CD8-positive, alpha-beta memory T cell (primary cell): ENCODE measurements at places on chromosomes 2 and 18.

DNA sequence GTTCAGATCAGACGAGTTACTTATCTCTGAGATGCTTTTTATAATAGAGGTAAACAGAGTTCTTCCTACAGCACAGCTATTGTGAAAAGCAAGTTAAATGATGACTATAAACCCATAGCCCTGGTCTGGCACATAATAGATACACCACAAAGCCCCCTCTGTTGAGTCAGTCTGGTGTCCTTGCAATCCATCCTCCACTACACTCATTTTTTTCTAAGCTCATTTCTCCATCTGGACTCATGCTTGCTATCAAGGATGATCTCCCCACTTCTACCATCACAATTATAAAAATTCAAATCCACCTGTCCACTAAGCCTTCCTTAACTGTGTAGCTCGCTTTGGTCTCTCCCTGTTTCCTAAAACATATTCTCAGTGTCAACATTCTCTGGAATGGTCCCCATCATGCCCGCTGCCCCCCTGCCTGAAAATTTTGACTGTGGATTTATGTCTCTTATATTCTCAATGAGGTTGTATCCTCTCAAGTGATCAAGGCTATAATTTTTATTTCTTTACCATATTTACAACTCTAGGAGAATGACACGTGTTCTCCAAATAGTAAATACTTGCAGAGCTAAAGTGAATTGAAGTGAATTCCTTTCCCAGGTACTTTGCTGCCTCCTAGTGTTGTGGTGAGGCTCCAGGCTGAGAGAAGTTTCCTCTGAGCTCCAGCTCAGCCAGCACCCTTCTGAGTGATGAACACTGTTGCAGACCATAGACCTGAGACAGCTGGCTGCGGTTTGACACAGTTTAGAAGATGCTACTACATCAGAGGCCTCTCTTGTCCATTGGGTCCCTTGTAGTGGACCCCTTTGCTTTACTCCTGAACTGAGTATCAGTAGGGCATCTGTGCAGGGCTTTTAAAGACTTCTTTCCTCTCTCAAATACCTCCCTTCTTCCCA, 108.7 kb downstream of the DPP10 start:
- no peak for DNase-seq

DNA sequence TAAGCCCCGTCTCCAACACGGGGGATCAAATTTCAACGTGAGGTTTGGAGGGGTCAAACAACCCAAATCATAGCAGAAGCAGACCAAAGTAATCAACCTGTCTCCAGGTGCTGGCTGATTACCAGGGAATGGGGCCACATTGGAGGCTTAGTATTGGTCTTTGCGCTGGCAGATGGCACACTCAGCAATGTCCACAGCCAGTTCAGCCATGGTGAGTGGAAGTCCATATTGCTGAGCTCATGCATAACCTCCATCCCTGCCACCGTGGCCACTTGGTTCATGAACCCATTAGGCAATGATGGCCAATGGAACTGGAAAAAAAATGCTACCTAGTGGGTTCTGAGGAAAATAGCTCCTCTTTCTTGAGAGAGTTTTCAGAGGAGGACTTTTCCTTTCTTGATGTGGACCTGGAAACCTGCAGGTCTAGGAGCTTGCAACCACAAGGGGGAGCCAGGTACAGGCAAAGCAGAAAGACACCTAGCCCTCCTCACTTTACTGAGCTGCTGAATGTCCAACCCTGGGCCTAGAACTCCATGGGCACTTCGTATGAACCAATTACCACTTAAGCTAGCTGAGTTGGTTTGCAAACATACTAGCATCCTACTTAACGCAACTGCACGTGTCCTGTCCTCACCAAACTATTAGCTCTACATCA, 128.0 kb upstream of the GYPC start:
- peak; percentile 57 for DNase-seq

DNA sequence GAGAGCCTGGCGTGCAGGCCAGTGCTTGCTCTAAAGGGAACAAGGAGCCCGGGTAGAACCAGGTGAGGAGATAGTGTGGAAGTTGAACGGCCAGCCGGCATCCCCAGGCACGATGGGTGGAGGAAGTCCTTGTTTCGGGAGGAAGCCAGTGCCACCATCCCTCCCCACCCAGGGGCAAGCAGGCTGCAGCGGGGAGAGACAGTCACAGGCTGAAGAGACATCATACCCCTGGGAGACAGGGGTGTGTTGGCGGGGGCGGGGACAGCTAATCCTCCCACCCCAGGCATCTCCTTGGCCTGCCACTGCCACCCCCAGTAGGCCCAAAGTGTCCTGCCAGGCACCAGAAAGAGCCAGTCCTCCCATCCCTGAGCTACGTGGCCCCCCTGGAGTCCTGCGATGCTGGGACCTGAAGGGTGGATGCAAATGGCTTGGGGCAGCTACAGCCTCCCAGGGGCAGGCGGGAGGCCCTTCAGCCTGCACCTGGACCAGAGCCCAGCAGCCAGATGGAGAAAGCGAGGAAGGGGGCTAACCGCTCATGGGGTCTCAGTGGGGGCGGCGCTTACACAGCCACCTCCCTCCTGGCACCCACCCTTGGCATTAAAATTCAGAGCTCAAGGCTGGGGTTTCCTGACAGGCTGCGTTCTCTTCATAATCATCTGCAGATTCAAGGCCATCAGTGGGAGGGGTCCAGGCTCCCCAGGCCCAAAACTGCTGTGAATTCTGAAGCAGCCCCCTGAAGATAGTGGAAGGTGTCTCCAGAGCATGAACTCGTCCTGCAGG, 14.8 kb upstream of the GPR55 start:
- no peak for DNase-seq

GRCh38 chr18:14945984-14946383, 198.0 kb downstream of the ANKRD30B start:
- DNase-seq = no peak

DNA sequence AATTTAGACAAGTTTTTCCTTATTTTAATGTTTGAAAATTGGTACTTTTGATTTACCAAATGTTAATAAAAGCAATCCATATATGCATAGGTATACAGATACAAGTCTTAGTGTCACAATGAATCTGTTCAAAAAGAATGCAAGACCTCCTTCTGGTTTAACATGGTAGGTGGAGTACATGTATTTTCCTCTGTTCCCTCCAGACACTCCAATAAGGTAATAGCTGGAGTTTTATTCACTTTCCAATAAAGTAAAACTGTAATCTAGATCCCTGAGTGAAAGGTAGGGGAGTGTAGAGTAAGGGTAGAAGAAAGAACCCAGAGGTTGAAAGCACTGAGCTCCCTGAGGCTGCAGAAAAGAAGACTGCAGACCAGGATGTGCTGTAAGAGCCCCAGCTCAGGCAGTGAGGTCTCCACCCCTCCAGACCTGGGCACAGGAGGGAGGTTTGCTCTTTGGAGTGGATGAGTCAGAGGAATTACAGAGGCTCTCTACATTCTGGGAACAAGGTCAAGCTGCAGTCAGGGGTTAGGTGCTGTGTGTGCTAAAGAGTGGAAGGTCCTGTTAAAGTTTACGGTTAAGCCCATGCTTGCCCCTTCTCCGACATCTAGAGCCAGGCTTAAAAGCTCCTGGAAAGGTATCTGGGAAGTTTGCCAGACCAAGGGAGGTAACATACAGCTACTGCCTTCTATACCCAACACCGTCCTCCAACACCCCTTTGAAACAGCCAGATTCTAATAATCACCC, 27.6 kb upstream of the STAT1 start:
- no peak for DNase-seq
